ENCODE measurements at places on chromosomes 7 and 10. TPM values are rescaled to one million over a fixed set of nuclear protein-coding genes. Genes with fewer than 3 reads are reported as not detected.

Gene CYP2C19
- not detected for total RNA-seq

Gene FMC1
- 24.7 TPM for total RNA-seq

Gene CTAGE6
- not detected for total RNA-seq

Gene KCND2
- total RNA-seq, result not detected

Gene NODAL
- total RNA-seq, result not detected

Gene WNT2
- total RNA-seq, result not detected

Gene RALA
- 31.0 TPM for total RNA-seq

Gene WDR86
- 0.20 TPM for total RNA-seq

Gene PHKG1
- total RNA-seq, result 0.63 TPM

Gene RSU1
- total RNA-seq, result 85.8 TPM

Gene KBTBD2
- total RNA-seq, result 27.5 TPM

Gene RPEL1
- not detected for total RNA-seq

Gene NEBL
- total RNA-seq, result 2.7 TPM

Gene ITIH5
- 0.08 TPM for total RNA-seq

Gene MUC3A
- 12.4 TPM for total RNA-seq

Gene FAM13C
- 0.28 TPM for total RNA-seq

Gene KLLN
- 0.53 TPM for total RNA-seq

Gene TMEM140
- total RNA-seq, result 1.7 TPM

Gene ABCC2
- 192 TPM for total RNA-seq

Gene PKD1L1
- total RNA-seq, result 0.20 TPM

Gene PRKAR2B
- total RNA-seq, result 3.9 TPM

Gene SUN1
- 97.6 TPM for total RNA-seq

Gene GPR15LG
- total RNA-seq, result not detected

Gene SLC39A12
- not detected for total RNA-seq

Gene WAPL
- 17.3 TPM for total RNA-seq

Gene TSPAN33
- total RNA-seq, result 6.3 TPM

Gene NRAP
- not detected for total RNA-seq

Gene SEMA3D
- total RNA-seq, result 0.05 TPM

Gene RRP12
- total RNA-seq, result 58.5 TPM

Gene SLC13A1
- not detected for total RNA-seq

Gene ZNF239
- 2.5 TPM for total RNA-seq

Gene NAPEPLD
- total RNA-seq, result 4.8 TPM

Gene COBL
- total RNA-seq, result 4.9 TPM

Gene NUTM2A
- 0.07 TPM for total RNA-seq

Gene C10orf143
- total RNA-seq, result 0.69 TPM

Gene C7orf33
- total RNA-seq, result not detected

Gene SKIDA1
- 1.3 TPM for total RNA-seq

Gene C10orf53
- total RNA-seq, result not detected

Gene ZNF138
- 3.0 TPM for total RNA-seq

Gene CNPY1
- total RNA-seq, result not detected

Gene NPFFR1
- total RNA-seq, result 0.01 TPM

Gene GTF2IRD1
- 11.6 TPM for total RNA-seq

Gene NKX1-2
- 0.04 TPM for total RNA-seq

Gene CTAGE4
- not detected for total RNA-seq

Gene ANKRD26
- total RNA-seq, result 3.3 TPM

Gene BRAF
- 8.0 TPM for total RNA-seq

Gene ERVW-1
- not detected for total RNA-seq

Gene COL17A1
- 1.8 TPM for total RNA-seq

Gene TEX36
- not detected for total RNA-seq

Gene DMBT1
- not detected for total RNA-seq

Gene CALHM2
- total RNA-seq, result 4.9 TPM

Gene PRSS37
- total RNA-seq, result not detected

Gene ATG9B
- total RNA-seq, result 0.14 TPM

Gene UPK3B
- 20.2 TPM for total RNA-seq

Gene GHITM
- 205 TPM for total RNA-seq

All from A549 treated with DMSO at 1 μM for 4 hours (cell line).